NCI-H1092 (cell line): ENCODE measurements at places on chromosomes 13 and 19.
A peak's percentile ranks its signal among the peaks of the same experiment; 100 is the strongest.

GRCh38 chr19:28534766-28535351 lies 678.1 kb downstream of the UQCRFS1 start:
- no peak for DNase-seq

DNA sequence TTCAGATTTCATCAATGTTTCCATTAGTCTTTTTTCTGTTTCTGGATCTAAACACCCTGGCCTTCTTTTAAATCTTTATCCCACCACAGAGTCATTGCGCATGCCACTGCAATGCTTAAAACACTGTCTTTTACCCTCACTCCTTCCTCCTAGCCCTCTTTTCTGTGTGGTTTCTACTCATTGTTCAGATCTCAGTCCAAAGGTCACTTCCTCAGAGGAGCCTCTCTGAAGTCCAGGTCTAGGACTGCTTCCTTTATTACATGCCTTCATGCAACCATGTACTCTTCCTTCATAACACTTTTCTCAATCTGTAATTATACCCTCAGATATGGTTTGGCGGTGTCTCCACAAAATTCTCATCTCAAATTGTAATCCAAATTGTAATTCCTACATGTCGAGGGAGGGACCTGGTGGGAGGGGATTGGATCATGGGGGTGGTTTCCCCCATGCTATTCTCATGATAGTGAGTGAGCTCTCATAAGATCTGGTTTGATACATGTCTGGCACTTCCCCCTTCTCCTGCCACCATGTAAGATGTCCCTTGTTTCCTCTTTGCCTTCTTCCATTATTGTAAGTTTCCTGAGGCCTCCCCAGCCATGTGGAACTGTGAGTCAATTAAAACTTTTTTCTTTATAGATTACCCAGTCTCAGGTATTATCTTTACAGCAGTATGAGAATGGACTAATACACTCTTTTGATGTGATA lies 808.9 kb downstream of the DIAPH3 start:
- DNase-seq, result no peak

DNA sequence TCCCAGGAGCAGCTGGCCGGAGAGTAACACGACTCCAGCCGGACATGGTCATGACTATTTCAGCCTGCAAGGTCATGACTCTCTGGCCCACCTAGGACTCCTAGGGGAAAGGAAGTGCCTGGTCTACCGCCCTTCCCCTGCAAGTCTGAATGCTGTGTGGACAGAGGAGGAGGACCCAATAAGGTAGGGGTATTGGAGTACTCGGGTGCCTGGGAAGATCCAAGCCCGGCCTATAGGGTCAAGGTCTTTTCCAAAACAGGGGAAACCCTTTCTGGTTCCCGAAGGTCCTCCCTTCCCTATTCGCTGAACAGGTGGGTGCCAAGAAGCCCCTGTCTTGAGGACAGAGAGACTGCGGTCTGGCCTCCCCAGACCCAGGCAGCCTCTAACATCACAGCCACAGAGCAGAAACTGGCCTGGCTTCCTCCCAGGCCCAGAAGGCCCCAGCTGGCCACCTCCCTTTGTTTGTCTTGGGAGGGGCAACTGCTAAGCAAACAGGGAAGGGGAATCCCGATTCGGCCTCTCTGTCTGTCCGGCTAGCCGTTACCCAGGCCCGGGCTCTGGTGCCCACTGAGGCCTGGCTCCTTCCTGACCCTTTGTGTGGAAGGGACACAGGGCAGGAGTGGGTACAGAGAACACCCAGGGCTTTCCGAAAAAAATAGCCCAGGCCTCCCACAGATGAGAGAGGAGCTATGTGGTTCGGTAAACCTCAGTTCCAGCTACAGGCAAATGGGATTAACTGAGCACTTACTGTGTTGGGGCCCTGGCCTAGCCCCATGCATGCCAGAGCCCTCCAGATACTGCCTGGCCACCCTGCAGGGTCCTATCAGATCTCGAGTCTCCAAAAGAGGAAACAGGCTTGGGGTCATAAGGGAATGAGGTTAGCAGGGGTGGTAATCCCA lies 5.2 kb upstream of the GRAMD1A start:
- DNase-seq, result no peak

GRCh38 chr19:49932041-49932451 lies 2.7 kb upstream of the NUP62 start:
- DNase-seq, result no peak

DNA sequence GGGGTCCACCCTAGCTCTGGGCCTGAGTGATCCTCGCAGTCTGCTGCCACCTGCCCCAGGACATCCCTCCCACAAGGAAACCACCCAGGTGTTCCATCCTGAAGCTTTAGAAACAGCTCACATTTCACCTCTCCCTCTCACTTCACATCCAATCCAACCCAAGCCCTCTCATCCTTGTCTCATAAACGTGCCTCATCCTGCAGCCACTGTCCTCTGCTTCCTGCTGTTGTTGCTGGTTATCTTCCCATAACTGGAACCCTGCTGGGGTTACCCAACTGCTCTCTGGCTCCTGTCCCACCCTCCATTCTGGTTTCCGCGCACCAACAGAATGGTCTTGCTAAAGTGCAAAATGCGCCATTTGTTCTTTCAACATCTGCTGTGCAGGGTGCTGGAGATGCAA lies 59.7 kb upstream of the MTIF3 start:
- DNase-seq, result no peak

- DNase-seq, result no peak
Observed at GRCh38 chr13:65057986-65058385, 2172.2 kb downstream of the PCDH9 start.

GRCh38 chr19:2215281-2215751 lies 20.8 kb downstream of the PLEKHJ1 start:
- no peak for DNase-seq

DNA sequence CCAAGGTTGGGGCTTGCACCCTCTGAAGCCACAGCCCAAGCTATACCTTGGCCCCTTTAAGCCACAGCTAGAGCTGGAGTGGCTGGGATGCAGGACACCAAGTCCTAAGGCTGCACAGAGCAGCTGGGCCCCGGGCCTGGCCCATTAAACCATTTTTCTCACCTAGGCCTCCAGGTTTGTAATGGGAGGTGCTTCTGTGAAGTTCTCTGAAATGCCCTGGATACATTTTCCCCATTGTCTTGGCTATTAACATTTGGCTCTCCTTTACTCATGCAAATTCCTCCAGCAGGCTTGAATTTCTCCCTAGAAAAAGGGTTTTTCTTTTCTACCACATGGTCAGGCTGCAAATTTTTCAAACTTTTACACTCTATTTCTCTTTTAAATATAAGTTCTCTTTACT lies 93.8 kb upstream of the FGF14 start:
- no peak for DNase-seq

DNA sequence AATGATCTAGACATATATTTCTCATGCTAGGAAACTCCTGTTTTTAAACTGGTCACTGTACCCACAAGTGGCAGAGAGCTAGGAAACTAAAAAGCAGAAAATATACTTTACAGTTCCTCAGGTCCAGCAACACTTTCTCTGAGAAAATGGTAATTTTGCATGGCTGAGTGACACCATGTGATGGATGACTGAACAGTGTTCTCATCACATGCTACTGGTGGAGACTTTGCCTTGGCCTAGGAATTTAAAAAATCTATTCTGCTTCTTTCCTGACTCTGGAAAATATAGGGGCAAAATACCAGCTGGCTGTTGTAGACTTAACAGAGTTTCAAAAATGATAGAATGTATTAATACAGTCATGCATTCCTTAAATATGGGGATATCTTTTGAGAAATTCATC lies 50.0 kb downstream of the LATS2 start:
- no peak for DNase-seq

DNA sequence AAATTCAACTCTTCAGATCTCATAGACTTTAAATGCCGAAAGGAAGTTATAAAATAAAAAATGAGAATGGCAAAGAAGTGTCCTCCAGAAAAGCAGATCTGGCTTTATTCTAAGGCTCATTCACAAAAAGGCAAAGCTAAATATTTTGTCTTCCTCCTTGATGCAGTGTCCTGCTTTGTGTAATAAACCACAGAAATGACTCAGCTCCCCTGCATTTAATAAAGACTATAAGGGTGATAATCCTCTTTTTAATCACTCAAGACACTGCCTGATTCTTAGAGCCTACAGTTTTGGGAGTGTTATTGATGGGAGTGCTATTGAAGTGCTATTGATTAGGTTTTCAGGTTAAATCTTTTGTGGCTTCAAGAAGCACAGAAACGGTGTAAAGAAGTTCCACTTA lies 482.0 kb downstream of the PCDH20 start:
- no peak for DNase-seq

DNA sequence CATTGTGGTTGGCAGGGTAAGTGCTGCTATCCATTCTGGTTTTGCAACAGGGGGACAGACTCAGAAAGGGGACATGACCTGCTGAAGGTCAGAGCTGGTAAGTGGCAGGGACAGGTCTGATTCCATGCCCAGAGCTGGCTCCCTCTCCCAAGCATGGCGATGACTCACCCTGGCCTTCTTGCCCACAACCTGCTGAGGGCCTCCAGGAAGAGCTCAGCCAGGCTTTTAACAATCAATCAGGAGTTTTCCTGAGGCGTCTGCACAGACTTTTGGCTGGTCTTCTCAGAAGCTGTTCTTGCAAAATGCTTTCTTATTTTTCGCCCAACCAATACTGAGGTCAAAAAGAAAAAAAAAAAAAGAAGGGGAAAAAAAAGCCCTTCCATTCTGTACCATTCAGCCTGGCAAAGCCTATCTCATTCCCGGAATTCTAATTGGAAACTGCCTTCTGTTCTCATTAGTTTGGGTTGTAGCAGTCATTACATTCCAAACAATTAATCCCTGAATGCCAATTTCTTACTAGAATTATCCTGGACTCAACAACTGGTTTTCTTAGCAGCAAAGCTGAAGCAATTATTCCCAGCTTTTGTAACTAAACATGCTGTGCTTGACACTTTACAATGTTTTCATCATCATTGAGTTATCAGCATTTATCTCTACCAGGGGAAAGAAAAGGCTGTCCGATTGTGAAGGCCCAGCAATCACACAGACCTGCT lies 17.7 kb downstream of the SIAH3 start:
- DNase-seq, result no peak

DNA sequence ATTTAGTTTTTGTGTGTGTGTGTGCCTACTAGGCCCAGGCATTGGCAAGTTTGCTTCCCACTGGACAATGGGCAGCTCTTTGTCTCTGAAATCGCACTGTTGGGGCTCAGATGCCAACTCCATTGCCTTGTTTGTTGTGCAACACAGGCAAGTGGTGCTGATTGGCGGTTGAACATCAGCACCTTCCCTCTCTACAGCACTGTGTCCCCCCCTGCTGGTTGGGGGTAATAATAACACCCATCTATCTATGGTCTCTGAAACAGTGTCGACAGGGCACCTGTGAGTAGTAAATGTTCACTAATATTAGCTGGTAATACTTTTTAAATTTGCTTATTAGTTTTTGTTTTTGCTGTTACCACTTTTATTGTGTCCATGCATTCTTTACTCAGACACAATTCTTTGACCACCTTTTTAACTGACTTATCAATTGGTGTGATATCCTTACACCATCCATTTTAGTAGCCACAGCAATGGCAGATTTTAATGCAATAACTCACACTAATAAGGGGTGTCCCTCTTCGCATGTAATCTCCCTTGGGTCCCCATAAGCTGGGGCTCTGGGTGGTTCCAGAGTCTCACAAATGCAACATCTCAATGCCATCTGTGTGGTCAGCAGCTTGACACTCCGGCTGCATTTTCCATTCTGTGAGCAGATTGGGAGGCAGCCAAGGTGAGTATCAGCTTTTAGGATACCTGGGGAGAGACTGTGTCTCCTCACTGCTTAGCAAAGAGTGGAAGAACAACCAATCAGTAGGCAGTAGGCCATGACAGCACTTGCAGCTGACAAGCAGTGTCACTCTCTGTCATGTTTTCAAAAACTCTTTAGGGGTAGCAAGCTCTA lies 47.7 kb upstream of the UQCRFS1 start:
- no peak for DNase-seq

GRCh38 chr13:51479199-51479523 lies 26.3 kb upstream of the INTS6 start:
- DNase-seq, result no peak

GRCh38 chr19:48194041-48194843 lies 23.8 kb downstream of the ZSWIM9 start:
- no peak for DNase-seq

GRCh38 chr19:2173767-2174577 lies 10.2 kb downstream of the DOT1L start:
- DNase-seq, result no peak

- DNase-seq, result peak; percentile 97
Observed at GRCh38 chr19:49085020-49085867, at the start of gene SNRNP70. SNRNP70 (plus strand) TSS chr19:49085451; CDS start chr19:49086415, 964 bp downstream.

GRCh38 chr19:35935911-35936737 lies at the start of gene LRFN3:
LRFN3 (plus strand) TSS chr19:35936374; CDS start chr19:35939426, 3,052 bp downstream.
- DNase-seq, result peak; percentile 48

- DNase-seq, result peak; percentile 8
Observed at GRCh38 chr19:50817941-50818858, 5.4 kb downstream of the KLK1 start.
